Gastrocnemius medialis (tissue), 4 donors: ENCODE measurements at places on chromosomes 2 and 18. TPM values are rescaled to one million over a fixed set of nuclear protein-coding genes. Genes with fewer than 3 reads are reported as not detected.

- no peaks in the 10 kb centered on the region for H3K27me3 ChIP-seq
- peaks cover 13% of the 10 kb centered on the region for H3K4me1 ChIP-seq
- no peak overlapping the region for H3K27ac ChIP-seq
Measured at GRCh38 chr2:61984682-61985081, 79.2 kb downstream of the COMMD1 start.

- DNase-seq: no peak
- no peak overlapping the region for H3K4me3 ChIP-seq
- H3K27ac ChIP-seq: no peak overlapping the region
- H3K27me3 ChIP-seq: no peaks in the 10 kb centered on the region
- H3K36me3 ChIP-seq: no peaks in the 10 kb centered on the region
Measured at GRCh38 chr2:2688254-2688653, 357.2 kb upstream of the MYT1L start.

GRCh38 chr2:85900366-85900765 is 11.6 kb upstream of the ST3GAL5 start:
- H3K4me3 ChIP-seq: no peak overlapping the region
- no peak for DNase-seq
- H3K36me3 ChIP-seq: no peaks in the 10 kb centered on the region
- no peaks in the 10 kb centered on the region for H3K27me3 ChIP-seq
- no peak overlapping the region for H3K27ac ChIP-seq
- peaks cover 17% of the 10 kb centered on the region for H3K4me1 ChIP-seq

- no peaks in the 10 kb centered on the region for H3K36me3 ChIP-seq
- no peaks in the 10 kb centered on the region for H3K4me1 ChIP-seq
- H3K27ac ChIP-seq: no peak overlapping the region
- H3K4me3 ChIP-seq: no peak overlapping the region
- H3K27me3 ChIP-seq: no peaks in the 10 kb centered on the region
Measured at GRCh38 chr2:121999264-121999663, 243.8 kb downstream of the TSN start.

DNA sequence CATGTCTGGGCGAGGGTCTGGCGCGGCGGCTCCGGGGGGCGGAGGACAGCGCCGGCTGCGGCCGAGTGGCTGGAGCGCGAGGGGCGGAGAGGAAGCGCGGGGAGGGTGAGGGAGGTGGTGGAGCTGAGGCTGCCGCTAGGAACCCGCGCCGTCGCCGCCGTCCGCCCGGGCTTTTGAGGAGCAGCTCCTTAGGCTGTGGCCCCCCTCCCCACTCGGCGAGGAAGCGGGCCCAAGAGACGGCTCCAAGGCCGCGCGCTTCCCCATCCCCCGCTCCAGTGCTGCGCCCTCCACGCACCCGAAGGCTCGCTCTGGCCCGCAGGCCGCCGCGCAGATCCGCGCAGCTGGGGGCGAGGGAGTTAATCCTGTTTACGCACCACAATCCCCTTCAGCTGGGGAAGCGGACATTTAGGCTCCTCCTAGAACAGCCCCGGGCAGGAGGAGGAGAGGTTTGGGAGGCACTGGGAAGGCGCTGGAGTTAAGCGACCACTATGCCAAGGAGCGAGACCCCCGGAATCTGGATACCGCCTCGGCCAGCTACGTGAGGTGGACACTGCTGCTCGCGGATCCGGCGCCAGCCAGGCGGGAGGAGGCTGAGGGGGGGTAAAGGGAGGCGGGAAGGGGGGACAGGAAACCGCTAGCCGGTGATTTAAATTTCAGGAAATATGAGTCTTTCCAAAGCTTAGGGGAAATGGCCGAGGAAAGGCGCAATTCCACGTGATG is at the start of gene CNRIP1:
TSS of gene CNRIP1 (minus strand) at position 552 of the 720 bp plus-strand sequence. CDS start at position 3, 549 bp downstream.
- H3K27ac ChIP-seq: peak within 1 kb of the TSS; percentile 88
- H3K4me1 ChIP-seq: peaks cover 17% of the 10 kb centered on the region
- H3K27me3 ChIP-seq: no peaks in the 10 kb centered on the region
- H3K4me3 ChIP-seq: peak within 1 kb of the TSS; percentile 90
- H3K36me3 ChIP-seq: peaks cover under 1% of the 10 kb centered on the region

- no peaks in the 10 kb centered on the region for H3K27me3 ChIP-seq
- no peak overlapping the region for H3K4me3 ChIP-seq
- no peak overlapping the region for H3K27ac ChIP-seq
- DNase-seq: no peak
- no peaks in the 10 kb centered on the region for H3K36me3 ChIP-seq
- no peaks in the 10 kb centered on the region for H3K4me1 ChIP-seq
Measured at GRCh38 chr2:1963786-1964185, 219.5 kb upstream of the PXDN start.

- H3K4me3 ChIP-seq: no peak overlapping the region
- H3K4me1 ChIP-seq: no peaks in the 10 kb centered on the region
Measured at GRCh38 chr2:47486841-47487497, 84.0 kb downstream of the MSH2 start.

GRCh38 chr2:14942987-14943386 is 310.5 kb downstream of the LRATD1 start:
- H3K4me3 ChIP-seq: no peak overlapping the region
- DNase-seq: no peak
- H3K27me3 ChIP-seq: no peaks in the 10 kb centered on the region
- H3K4me1 ChIP-seq: no peaks in the 10 kb centered on the region
- no peak overlapping the region for H3K27ac ChIP-seq
- H3K36me3 ChIP-seq: no peaks in the 10 kb centered on the region

GRCh38 chr2:178747767-178748166 is 59.5 kb downstream of the TTN start:
- no peak overlapping the region for H3K4me3 ChIP-seq
- H3K27me3 ChIP-seq: no peaks in the 10 kb centered on the region
- H3K36me3 ChIP-seq: peaks cover 98% of the 10 kb centered on the region
- peaks cover 63% of the 10 kb centered on the region for H3K4me1 ChIP-seq
- H3K27ac ChIP-seq: peak overlapping the region; percentile 35
- DNase-seq: no peak

DNA sequence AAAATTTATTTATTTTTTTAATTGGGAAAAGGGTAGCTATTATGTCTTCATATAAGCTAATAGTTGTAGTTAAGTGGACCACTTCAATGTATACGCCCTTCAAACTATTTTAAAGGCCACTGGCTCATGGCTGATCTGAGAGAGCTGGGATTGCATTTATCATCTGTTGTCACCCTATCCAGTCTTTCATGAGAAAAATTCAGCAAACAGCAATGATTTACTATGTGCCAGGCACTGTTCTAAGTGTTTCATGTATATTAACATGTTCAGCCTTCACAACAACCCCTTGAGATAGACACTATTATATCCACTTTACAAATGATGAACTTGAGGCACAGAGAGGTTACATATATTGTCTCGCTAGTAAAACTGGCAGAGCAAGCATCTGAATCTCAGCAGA is 66.1 kb upstream of the ZNF397 start:
- no peaks in the 10 kb centered on the region for H3K36me3 ChIP-seq
- no peak overlapping the region for H3K4me3 ChIP-seq
- no peak overlapping the region for H3K27ac ChIP-seq
- H3K4me1 ChIP-seq: peaks cover 5% of the 10 kb centered on the region
- H3K27me3 ChIP-seq: no peaks in the 10 kb centered on the region

DNA sequence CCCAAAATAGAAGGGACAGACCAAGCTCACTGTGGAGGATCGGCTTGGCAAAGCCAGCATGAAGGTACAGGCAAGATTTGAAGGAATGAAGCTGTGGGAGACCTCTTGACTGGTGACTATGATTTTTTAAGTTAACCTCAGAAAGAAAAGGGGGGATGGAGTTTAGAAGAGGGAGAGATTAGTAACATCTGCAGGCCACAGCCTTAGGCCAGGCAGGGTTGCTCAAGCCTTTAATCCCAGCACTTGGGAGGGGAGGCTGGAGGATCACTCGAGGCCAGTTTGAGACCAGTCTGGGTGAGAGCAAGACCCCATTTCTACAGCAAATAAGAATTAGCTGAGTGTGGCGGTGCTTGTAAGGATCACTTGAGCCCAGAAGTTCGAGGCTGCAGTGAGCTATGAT is 46.6 kb downstream of the ZNF532 start:
- no peaks in the 10 kb centered on the region for H3K36me3 ChIP-seq
- DNase-seq: no peak

DNA sequence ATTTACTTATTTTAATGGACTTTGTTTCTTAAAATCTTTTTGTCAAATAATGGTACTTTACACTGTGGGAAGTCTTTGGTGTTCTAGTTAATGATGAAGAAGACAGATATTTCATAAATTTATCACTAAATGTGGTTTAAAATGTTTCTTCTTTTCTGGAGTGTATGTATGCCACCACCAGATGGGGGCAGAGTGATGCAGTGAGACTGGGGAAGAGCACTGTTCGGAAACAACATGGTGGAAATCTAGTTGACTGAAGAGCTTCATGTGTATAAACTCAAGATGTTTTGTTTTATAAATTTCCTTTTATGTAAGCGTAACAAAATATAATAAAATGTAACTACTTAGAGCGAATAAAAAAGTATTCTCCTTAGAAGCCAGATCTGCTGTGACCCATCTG is 195.1 kb downstream of the KCNE4 start:
- no peaks in the 10 kb centered on the region for H3K4me1 ChIP-seq
- no peaks in the 10 kb centered on the region for H3K27me3 ChIP-seq
- DNase-seq: no peak
- H3K27ac ChIP-seq: no peak overlapping the region
- no peaks in the 10 kb centered on the region for H3K36me3 ChIP-seq

POTEI gene
- total RNA-seq: not detected

NPAS2 gene
- 47.0 TPM for total RNA-seq

CYRIA gene
- 3.3 TPM for total RNA-seq

SLC8A1 gene
- 2.3 TPM for total RNA-seq
